Stimulated activated CD8-positive, alpha-beta memory T cell treated with anti-CD3 and anti-CD28 coated beads, Interleukin-4, amount 100 ng/mL, for 4 hours (primary cell): ENCODE measurements at places on chromosomes 3 and 15.

DNA sequence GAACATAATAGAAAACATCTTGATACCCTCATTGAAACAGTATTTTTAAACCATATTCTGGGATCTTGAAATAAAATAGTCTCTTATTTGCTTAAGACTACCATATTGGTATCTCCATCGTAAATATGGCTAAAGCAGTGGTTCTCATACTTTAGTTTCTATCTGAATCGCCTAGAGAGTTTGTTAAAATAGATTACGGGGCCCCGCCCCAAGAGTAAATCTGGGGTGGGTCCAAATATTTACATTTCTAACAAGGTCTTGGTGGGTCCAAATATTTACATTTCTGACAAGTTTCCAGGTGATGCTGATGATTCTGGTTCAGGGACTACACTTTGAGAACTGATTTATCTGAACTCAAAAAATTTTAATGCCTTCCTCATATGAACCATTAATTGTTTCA is 45.3 kb downstream of the TSC22D2 start:
- no peak for DNase-seq

- no peak for DNase-seq
Measured at GRCh38 chr15:86384186-86384585, 304.5 kb downstream of the AGBL1 start.

DNA sequence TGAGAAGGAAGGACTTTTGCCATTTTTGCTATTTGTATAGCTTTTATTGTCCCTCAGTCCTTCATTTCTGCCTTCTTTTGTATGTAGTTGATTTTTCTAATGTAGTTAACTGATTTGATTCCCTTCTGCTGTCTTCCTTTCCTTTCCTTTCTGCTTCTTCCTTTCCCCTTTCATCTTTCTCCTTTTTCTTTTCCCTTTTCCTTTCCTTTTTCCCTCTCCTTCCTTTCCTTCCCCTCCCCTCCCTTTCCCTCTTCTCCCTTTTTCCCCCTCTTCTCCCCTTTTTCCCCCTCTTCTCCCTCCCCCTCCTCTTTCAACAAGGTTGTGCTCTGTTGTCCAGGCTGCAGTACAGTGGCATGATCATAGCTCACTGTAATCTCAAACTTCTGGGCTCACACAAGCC is 59.0 kb downstream of the CHCHD6 start:
- DNase-seq, result no peak

GRCh38 chr3:149581248-149581647 is 76.6 kb downstream of the WWTR1 start:
- DNase-seq, result no peak

DNA sequence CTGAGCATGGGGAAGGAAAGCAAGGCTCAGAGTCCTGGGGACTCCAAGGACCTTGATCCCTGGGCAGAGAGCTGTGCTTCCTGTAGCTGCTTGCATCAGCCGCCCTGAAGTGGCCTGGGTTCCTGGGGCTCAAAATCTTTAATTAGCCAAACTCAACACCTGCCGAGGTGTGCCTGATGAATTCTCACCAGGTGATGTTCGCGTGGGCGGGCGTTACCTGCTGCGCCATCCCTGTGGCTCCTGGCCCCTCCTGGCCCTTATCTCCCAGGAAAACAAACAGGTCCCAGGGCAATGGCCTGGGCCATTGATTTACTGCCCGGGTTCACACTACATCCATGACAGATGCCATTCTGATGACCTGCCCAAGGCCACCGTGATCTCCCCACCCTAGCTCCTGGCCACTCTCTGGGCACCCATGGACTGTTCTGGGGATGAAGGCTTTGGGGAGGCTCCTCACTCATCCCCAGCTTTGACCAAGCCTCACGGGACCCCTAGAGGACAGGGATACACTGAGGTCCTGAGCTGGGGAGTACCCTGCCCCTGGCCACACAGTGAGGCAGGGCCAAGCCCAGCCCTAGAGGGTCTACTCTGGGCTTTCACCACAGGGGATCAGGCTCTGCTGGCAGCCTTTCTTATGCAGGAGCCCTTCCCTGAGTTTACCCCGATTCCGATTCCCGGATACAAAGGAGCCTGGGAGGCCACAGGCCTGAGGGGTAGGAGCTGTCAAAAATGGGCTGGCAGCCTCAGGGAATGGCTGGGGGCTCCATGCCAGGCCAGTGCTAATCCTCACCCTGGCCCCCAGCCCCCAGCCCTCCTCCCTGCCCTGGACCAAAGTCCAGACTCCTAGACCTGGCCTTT is 5.7 kb downstream of the SLC38A3 start:
- DNase-seq, result no peak

DNA sequence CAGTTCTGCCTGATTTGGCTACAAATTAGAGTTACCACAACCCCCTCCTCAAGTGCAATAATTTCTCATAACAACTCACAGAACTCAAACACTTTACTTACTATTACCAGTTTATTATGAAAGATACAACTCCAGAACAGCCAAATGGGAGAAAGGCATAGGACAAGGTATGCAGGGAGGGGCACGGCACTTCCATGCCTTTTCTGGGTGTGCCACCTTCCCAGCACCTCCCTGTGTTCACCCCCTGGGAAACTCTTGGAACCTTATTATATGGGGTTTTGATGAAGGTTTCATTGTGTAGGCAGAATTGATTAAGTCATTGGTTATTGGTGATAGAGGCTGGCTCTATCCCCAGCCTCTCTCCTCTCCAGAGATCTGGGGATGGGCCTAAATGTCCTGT is 66.6 kb upstream of the RAP2B start:
- no peak for DNase-seq

- no peak for DNase-seq
Measured at GRCh38 chr15:81939604-81940440, 106.0 kb downstream of the MEX3B start.

- DNase-seq, result no peak
Measured at GRCh38 chr15:101368086-101368780, 73.2 kb upstream of the SNRPA1 start.
